Spleen (tissue), 13 donors: ENCODE measurements at places on chromosomes 3 and 15. TPM values are rescaled to one million over a fixed set of nuclear protein-coding genes. Genes with fewer than 3 reads are reported as not detected.

- no peak for DNase-seq
Measured at GRCh38 chr3:139679220-139679775, 1.5 kb upstream of the NMNAT3 start.

P2RY13 gene
- 7.1 TPM for polyA plus RNA-seq

GRCh38 chr3:186268616-186269448 lies 93.2 kb downstream of the DGKG start:
- no peak for DNase-seq

GOLGA6B gene
- not detected for polyA plus RNA-seq

DNA sequence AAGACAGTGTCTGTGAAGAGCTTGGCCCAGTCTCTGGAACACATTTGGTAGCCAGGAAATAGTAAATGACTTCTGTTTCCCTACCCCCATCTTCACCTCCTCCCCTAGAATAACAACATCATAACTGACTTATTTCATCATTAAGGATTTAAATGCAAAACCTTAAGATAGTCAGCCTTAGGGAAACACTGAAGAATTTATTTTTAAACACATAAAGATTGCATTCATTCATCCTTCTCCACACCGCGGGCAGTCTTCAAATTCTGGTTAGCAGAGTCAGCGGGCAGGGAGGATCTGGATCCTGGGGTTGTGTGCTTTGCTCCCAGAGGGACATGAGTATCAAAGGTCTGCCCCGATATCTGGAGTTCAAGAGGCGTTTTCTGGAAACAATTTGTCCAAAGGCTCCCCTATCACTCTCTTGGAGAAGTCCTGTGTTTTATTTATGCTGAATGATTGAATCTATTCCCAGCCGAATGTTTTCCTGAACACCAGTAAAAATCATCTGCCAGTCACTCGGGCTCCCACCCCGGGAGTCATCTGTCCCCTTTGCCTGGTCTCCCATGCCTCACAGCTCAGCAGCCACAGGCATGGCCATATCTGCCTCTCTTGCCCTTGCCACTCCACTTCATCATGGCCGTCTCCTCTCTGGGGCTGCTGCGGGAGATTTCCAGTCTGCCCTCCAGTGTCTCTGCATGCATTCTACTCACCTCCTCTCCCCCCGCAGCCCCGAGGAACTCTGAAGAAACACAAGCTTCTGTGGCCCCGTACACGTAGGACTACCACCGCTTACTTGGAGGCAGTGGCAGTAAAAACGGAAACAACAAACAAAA lies 234.7 kb upstream of the CTDSPL start:
- DNase-seq = no peak

GRCh38 chr3:16834214-16834613 lies 50.5 kb upstream of the PLCL2 start:
- DNase-seq = no peak

- DNase-seq = no peak
Measured at GRCh38 chr3:138220788-138221187, 33.7 kb downstream of the ARMC8 start.

LYSMD2 gene
- polyA plus RNA-seq = 35.5 TPM

CCR8 gene
- polyA plus RNA-seq = 0.06 TPM

DNA sequence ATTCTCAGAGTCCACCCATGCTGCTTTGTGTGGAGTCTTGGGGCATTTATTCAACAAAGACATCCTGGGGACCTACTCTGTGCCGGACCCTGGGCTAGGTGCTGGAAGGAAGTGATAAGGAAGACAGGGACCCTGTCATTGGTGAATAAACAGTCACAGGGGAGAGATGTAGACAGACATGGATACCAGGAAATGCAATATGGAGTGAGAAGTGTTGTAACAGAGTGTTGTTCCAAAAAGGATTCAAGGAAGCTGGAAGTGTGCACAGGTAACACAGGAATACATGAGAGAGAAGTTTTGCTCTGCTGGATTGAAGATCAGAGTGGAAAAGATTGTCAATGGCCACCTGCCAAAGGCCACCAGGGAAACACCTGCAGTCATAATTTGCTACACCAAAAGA lies 89.0 kb downstream of the PDCD6IP start:
- DNase-seq = no peak

NDN gene
- 20.8 TPM for polyA plus RNA-seq

OR4F6 gene
- not detected for polyA plus RNA-seq

- no peak for DNase-seq
Measured at GRCh38 chr3:22982981-22983587, 220.0 kb upstream of the UBE2E2 start.

- no peak for DNase-seq
Measured at GRCh38 chr3:28138043-28138610, 103.3 kb upstream of the CMC1 start.

DNA sequence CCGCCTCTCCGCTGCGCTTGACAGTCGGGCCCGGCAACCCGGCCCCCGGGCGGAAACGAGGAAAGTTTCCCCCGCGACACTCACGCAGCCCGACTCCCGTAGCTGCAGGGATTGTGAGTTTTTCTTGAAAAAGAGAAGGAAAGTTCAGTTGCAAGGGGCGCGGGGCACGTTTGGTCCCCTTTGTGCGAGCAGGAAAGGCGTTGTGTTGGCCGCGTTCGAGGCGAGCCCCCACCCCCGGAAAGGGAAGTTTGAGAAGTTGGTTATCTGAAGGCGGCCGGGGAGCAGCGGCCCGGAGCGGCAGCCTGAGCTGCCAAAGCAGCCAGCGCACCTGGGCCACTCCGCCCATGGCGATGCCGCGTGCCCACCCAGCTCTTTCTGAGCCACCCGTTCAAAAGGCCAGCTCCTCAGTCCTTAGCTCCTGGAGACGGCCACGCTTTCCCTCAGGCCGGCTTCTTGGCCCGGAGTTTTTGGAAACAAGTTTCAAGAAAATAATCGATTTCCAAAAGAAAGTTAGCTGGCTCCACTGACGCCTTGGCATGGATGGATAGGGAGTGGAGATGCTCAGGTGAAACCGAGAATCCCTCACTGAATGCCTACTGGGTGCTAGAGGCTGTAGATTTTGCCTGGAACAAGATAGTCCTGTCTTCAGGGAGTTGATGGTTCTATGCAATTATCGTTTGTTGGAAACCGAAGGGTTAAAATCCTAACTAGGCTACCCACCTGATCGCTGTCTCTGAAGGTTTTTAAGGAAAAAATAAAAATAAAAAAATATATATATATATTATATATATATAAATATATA lies 832 bp downstream of the TGFBR2 start:
- peak; percentile 97 for DNase-seq

GRCh38 chr15:68719672-68720071 lies 101.0 kb downstream of the ANP32A start:
- no peak for DNase-seq

MB21D2 gene
- polyA plus RNA-seq = 0.67 TPM

DNA sequence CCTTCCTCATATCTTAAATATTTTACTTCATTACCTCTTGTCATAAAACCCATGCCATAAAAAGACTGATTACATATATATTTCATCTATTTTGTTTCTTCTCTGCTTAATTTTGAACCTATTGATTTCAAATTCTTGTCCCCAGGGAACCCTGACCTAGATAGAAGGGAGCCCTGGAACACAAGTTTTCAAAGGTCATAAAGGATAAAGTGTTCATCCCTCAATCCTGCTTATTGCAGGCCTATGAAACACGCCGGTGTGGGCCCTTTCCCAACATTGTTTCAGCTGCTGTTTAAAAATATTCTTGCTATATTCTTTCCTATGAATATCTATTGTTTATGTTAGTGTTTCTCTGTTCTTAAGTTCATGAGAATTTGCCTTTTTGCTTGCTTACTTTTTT lies 1389.5 kb upstream of the GBE1 start:
- no peak for DNase-seq

SEMA3B gene
- polyA plus RNA-seq = 14.5 TPM

UBL7 gene
- 58.2 TPM for polyA plus RNA-seq

DNA sequence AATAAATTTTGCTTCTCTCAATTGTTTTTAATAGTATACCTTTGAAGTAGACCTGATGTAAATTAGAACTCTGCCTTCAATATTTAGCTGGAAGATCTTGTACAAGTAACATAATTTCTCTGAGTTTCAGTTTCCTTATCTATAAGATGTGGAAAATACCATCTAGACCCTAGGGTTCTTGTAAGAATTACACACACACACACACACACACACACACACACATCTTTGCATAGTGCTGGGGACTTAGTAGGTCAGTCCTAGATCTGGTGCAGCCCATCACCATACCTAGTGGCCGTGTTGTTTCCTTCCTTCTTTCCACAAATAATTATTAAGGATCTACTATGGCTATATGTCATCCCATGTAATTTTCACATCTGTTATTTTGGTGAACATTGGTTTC lies 11.0 kb downstream of the TRAT1 start:
- DNase-seq = no peak

FSIP1 gene
- 0.13 TPM for polyA plus RNA-seq

SOX2 gene
- polyA plus RNA-seq = 0.05 TPM

GRCh38 chr3:140470211-140470610 lies 207.7 kb upstream of the TRIM42 start:
- no peak for DNase-seq

DNA sequence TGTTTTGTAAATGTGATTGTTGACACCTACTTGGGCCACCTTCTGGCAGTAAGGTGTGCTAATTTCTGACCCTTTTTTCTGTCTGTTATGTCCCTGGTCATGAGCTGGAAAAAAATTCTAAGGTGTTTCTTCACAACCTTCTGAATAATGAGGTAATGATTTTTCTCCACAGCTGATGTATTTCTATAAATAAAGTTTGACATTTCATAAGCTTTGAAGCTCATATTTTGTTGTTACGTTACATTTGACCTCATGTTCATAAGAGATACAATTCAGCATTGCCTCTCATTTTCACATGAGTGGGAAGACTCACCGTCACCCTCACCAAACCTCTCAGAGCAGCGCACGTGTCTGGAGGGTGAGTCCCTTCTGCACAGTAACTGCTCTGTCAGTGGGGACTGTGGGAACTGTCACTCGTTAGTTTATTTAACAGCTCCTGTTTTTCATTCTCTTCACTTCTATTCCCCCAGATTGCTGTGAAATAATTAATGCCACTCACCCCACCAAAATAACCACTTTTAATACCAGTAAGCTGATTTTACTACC lies 140.9 kb downstream of the PLCL2 start:
- DNase-seq = no peak

- DNase-seq = no peak
Measured at GRCh38 chr3:190575437-190576185, 61.7 kb downstream of the IL1RAP start.

GRCh38 chr3:113914646-113915045 lies 33.2 kb upstream of the ZDHHC23 start:
- DNase-seq = no peak

DNA sequence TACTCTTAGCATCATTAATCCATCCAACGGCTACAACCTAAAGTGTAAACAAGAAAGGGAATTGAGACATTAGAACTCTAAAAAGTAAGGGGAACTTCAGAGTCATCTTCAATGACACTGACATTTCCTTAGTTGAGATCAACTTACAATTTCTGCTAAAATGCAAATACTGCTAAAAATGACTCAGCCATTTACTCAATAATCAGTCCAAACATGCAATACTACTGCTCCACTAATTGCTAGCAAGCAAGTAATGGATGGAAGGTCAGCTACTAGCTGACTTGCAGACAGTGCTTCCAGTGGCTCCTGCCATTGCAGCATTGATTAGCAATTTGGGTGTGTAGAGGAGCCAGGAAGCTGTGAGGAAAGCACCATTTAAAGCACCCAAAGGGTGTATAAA lies 28.4 kb downstream of the CD200R1L start:
- no peak for DNase-seq

- DNase-seq = no peak
Measured at GRCh38 chr3:9715764-9716437, 12.3 kb downstream of the CPNE9 start.

GRCh38 chr3:195543500-195544229 lies 540 bp upstream of the PPP1R2 start:
- DNase-seq = peak; percentile 88

- DNase-seq = no peak
Measured at GRCh38 chr15:55715355-55716076, 27.4 kb downstream of the PRTG start.

- peak; percentile 54 for DNase-seq
Measured at GRCh38 chr3:126951561-126951960, 31.4 kb upstream of the PLXNA1 start.

DNA sequence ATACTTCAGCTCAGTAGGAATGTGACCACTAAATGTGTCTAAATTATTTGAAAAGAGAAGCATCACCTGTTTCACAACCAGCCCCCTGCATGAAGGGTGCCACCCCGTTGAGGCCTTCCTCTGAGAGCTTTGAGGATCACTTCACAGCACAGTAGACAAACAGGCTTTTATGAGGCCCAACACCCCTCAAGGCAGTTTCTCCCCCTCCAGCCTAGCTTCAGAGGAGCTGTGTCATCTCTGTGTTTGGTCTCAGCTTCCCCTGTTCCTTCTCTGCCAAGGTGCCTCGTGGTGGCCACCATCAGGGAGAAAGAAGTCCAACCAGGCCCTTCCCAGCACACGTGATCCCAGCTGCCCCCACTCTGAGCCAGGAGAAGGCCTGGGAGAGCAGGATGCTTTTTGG lies 21.6 kb upstream of the DUSP7 start:
- DNase-seq = no peak

GPR62 gene
- 0.05 TPM for polyA plus RNA-seq

DNA sequence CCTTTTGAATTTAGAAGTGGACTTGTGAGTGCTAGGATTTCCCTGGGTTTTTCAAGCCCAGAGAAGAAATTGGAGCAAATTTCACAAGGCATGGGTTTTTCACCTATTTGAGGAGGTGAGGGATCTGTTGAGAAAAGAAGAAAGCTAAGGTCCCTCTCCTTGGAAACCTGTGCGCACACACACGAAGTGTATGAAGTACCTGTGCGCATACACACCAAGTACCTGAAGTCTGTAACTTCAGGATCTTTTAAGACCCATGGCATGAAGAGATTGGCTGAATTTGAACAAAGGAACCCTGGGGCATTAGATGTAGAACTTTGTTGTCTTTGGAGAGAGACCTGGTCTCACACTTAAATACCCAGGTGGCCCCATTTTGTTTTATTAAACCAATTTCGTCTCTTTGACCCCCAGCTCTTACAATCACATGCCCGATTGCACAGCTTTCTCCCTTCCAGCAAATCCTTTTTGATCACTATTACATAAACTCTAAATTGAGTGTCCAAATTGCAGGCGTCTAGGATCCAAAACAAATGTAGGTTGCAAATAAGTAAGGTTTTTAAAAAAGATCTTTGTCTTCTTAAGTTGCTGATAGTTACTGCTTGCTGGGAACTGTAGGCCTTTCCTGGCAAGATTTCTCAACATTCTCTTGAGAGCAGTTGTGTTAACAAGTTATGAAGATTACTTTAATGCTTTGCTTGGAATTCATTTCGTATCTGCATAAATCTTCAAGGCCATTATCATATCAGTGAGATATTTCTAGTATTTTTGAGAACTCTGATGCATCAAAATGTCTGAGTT lies 64.3 kb downstream of the CMTM8 start:
- no peak for DNase-seq
